Cerebellar nuclear complex (tissue), 1 donor: ENCODE measurements at places on chromosomes 4 and X.

GRCh38 chrX:119186194-119186593, 49.9 kb upstream of the PGRMC1 start:
- DNase-seq, result no peak

- no peak for DNase-seq
These were observed 1.4 kb downstream of the TMA16 start for GRCh38 chr4:163495900-163496299.

DNA sequence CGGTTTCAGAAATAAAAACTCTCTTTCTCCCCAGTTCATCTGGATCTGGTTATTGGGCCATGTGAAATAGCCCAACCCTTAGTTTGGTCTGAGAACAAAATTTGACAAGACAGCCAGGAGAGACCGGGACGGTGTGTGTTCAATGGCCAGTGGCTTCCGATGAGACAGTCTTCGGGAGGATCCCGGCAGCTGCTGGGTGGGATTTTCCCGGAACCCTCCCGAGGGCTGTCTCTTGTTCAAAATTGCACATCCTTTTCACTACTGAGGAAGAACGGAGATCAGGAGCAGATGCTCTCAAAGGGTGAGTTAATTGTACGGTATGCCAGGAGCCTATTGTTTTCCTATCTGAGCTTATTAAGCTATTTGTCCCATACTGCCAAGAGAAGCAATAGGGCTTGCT, 166.5 kb downstream of the PRR32 start:
- DNase-seq, result no peak

GRCh38 chrX:104117759-104118158, 5.4 kb downstream of the ZCCHC18 start:
- no peak for DNase-seq

DNA sequence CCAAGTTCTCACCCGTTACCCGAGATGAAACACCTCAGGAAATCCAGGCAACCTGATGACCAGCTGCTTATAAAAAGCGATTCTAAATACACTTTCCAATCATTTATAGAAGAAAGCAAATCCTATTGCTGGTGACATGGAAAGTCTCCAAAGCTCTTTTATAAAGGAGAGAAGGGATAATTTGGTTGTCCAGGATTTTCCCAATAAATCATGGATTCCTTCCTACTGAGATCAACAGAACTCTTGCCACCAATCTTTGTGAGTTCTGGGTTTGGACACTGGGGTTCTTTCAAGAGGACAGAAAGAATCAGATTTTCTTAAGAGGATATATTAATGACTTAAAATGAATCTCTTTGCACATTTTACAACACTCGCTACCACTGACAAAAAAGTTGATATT, 24.7 kb upstream of the SOD3 start:
- no peak for DNase-seq

DNA sequence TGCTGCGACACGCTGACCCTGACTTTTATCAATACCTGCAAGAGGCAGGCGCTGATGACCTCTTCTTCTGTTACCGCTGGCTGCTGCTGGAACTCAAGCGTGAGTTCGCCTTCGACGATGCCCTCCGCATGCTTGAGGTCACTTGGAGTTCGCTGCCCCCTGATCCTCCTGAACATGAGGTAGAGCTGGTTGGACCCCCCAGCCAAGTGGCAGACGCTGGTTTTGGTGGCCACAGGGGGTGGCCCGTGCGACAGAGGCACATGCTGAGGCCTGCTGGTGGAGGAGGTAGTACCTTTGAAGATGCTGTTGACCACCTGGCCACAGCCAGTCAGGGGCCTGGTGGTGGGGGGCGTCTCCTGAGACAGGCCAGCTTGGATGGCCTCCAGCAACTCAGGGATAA, 14.2 kb upstream of the RBM3 start:
- DNase-seq, result no peak
